Cardiac fibroblast (primary cell): ENCODE measurements at places on chromosomes 13 and 19.
A peak's percentile ranks its signal among the peaks of the same experiment; 100 is the strongest.

DNA sequence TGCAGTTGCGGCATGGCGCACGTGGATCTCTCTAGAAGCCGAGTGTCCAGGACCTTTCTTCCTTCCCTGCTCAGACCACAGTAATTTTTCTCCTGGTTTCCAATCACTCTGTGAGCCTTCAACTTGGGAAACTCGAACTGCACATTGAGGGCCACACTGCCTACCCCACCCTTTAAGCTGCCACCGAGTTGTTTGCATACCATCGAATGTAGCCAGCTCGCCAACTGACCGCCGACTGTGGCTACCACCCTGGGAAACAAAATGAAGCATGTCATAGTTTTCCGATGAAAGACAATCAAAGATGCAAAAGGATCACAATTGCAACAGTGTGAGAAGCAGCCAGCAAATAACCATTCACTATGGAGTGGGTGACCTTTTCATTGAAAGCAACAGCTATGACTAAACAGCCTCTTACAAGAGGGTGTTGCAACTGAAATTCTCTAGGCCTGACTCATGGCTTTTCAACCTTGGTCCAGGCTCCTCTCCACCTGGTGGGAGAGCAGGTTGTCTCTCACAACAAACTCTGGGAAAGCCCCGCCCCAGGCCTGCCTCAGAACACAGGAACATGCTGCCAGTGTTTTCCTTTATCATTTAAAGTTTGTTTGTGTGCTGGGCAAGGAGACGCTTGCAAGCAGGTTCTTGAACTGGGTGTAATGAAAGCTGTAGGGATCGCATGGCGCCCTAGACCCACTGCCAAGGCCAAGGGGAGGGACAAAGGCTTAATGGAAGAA, 141.7 kb upstream of the SERP2 start:
- DNase-seq: peak; percentile 90

GRCh38 chr13:95356916-95357315, 55.7 kb upstream of the ABCC4 start:
- no peak for DNase-seq

DNA sequence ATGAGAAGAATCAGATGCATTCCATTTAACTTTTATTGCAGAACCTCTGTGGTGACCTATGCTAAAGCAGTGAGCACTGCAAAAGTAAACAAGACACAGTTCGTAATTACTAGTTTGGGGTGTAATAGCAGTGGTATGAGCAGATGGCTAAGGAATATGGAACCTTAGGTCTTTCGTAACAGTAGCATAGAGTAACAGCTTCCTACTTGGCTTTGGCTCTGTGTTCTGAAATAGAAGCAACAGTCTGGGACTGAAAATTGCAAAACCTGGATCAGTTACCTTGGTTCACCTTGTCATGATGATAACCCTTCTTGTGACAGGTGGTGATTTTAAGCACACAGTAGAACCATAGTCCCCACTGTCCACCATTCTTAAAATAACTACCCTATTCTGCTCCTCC, 303.4 kb downstream of the GPC6 start:
- peak; percentile 7 for DNase-seq

DNA sequence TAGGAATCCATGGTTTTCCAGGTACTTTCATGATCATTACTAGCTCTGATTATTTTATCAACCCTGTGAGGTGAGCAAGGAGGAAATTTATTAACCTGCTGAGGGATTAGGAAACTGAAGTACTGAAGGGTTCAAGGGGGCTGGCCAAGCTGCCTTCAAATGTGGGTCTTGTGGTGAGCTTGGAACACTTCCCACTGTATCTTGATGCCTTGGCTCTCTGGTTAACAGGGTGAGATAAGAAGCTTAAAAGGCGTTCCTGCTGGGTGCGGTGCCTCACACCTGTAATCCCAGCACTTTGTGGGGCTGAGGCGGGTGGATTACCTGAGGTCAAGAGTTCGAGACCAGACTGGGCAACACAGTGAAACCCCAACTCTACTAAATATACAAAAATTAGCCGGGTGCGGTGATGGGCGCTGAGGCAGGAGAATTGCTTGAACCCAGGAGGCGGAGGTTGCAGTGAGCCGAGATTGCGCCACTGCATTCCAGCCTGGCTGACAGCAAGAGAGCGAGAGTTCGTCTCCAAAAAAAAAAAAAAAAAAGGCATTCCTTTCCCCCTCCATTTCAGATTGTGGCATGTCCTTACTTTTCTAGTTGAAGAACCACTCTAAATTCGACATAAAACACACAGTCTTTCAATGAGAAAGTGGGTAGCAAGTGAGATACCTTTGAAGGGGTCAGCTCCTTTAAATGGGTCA, 70.2 kb downstream of the KLF2 start:
- no peak for DNase-seq

DNA sequence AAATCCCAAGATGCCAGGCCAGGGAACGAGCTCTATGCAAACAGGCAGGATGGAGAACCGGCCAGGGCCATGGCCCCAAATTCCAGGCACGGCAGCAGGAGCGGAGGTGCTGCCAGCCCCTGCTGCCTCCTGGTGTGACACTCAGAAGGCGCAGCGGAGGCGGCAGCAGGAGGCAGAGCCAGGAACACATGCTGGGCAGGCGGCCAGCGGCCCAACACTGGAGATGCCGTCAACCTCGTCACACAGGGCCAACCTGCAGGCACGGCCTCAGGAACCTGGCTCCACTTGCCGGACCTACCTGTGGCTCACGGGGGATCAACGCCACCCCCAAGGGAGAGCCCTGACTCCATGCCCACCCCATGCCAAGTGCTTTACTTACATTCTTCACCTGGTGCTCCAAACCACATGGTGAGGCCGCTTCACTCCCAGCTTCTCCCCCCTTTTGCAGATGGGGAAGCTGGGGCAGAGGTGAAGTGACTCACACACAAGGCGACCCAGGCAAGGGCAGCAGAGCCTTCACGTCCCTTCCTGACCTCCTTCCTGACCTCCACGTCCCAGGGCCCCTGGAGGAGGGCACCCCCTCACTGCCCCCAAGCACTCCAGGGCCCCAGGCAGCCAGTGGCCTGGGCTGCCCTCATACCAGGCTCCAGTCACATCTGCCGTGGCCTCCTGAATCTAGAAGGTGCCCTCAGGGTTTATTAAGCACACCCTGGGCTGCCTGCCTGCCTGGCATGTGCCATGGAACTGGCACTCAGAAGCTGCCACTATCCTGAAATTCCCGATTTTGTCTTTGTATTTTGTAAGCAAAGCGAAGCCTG, 43.5 kb downstream of the GGACT start:
- no peak for DNase-seq

- DNase-seq: peak; percentile 91
These were observed 1.4 kb downstream of the PARP4 start for GRCh38 chr13:24511019-24511815.

DNA sequence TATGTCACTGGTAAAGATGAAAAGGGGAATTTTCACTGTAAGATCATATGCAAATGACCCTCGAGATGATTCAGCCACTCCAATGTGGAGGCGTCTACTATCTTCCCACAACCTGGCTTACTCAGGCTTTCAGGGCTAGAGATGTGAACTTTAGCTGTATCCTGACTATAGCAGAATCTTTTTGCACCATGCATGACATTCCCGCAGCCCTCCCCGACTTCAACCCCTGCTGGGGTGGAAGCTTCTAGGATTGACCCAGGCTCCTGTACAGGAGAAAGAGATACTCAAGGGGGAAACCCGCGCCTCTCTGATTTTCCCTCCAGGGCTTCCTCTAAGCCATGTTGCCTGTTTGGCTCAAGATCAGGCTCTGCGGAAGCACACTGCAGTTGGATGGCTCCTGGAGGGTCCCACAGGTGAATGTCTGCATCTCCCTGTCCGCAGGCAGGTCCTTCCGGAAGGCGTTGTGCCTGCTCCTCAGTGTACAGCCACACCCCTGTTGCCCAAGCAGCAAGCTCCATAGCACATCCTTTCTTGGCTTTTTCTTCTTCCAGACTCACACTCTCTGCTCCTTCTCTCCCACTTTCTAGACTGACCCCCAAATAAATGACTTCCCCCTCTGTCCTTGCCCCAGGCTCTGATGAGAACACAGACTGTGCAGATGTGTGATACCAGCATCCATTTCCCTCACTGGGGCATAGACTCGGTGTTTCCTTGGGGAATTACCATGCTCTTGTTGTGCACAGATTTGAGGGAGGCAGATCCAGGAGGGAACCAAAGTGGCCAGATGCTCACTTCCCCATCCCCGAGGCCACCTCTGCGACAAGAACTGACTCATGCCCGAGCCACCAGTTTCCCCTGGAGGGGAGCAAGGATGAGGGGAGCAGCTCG, 29.1 kb upstream of the POP4 start:
- no peak for DNase-seq

GRCh38 chr19:2602391-2603181, 99.9 kb downstream of the GNG7 start:
- DNase-seq: peak; percentile 79
